Stimulated activated CD4-positive, alpha-beta T cell treated with anti-CD3 and anti-CD28 coated beads, Interleukin-1b, Interleukin-23, amount 100 ng/mL, for 4 hours (primary cell): ENCODE measurements at places on chromosomes 5 and 9.

- DNase-seq: no peak
Measured at GRCh38 chr9:112699230-112699629, 18.7 kb downstream of the INIP start.

GRCh38 chr9:121868626-121869025 lies 217.2 kb downstream of the DAB2IP start:
- DNase-seq: no peak

- DNase-seq: peak; percentile 34
Measured at GRCh38 chr9:5438301-5439162, 807 bp upstream of the PLGRKT start.

- no peak for DNase-seq
Measured at GRCh38 chr9:111052791-111053190, 14.5 kb upstream of the LPAR1 start.

DNA sequence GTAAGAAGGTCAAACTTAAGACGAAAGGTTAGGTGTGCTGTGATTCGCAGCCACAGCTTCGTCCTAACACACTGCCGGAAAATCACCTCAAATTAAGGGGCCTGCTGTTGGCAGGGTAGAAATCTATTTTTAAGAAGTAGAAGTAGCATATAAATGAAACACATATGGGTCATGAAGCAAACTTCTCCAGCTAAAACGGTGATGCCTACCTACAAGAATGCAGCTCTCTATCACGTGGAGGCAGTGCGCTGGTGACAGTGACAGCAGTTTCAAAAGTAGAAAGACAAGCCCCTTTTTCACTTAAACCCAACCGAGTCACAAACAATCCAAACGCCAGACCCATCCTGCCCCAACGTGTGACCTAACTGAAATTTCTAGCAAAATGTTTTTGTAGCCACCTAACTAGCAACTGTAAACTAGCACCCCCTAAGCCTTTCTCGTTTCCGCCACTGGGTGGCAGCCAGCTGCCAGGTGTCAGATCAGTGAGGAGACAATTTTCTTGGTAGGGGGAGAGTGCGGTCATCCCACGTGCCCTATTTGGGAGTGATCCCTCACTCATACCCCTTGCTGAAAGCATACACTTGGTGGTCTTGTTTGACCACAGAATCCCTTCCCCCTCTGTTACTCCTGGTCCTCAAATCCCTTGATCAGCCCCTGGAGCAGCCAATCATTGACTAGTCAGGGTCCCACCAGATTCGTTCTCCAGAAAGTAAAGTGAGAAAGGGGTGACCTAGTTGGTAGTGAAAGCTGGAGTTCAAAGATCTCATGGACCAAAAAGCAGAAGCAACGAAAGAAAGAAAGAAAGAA lies 71.8 kb upstream of the MAMDC2 start:
- DNase-seq: peak; percentile 15

DNA sequence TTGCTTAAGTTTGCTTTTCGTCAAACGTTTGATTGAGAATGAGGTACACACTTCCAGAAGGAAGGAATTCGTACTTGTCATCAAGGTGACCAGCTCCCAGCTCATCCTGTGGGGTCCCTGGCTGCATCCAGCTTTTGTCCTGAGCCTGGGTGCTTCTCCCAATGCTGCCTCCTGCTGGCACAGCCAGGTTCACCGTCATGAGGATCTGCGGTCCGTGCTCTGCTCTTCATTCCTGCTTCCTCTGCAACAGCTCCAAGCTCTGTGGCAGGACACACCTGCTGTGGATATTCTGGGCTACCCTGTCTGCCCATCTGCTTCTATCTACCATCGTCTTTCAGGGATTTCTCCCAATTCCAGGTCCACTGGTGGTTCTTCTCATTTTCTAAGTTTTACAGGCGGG lies 13.3 kb upstream of the UBE2QL1 start:
- DNase-seq: no peak
